CD4-positive, alpha-beta memory T cell (primary cell): ENCODE measurements at places on chromosomes 11 and 22.

DNA sequence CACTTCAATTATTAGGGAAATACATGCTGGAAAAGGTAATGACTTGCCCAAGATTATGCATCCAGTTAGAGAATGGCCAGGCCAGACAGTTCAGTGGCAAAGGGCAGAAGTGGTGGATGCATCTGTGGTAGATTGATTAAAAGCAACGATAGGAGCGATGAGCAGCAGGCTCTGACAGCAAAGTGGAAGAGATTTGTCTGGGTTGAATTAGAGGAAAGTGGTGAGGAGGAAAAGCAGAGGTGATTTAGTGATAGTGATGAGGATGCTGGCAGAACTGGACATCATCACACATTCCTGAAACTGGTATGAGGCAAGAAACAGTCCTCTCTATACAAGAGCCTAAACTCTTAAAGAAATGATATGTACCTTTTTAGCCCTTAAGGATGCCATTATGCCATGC lies 12.5 kb downstream of the HSD17B12 start:
- H3K27ac ChIP-seq, result no peak overlapping the region
- H3K36me3 ChIP-seq, result no peaks in the 10 kb centered on the region
- no peak for DNase-seq
- no peak overlapping the region for H3K4me3 ChIP-seq

DNA sequence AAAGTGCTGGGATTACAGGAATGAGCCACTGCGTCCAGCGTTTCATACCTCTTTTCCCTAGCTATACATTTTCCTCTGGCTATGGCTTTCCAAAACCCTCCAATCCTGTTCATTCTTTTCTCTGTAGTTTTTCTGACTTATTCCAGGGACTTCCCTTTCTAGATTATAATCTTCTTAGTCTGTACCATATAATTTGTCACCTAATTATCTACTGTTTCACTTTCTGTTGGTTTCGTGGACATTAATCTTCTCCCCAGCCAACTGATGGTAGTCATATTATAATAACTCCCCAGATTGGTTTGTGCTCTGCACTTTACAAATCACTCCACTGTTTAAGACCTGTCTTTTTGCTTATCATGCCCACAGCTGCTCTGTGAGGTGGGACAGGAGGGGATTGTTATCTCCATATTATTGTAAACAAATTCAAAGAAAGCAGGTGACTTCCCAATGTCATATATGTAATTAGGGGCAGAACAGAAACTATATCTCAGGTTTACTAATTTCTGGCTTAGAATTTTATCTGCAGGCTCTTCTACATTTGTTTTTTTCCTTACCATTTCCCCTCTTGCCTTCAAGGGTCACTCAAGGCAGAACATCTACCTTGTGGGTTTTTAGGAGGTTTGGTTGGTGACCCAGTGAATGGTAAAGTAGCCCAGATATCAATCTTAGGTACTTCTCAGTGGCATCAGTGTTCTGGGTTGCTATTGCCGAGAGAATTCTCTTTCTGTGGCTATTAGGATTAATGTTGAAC lies 23.9 kb downstream of the STIM1 start:
- no peaks in the 10 kb centered on the region for H3K36me3 ChIP-seq
- peak overlapping the region; percentile 5 for H3K27ac ChIP-seq
- no peaks in the 10 kb centered on the region for H3K27me3 ChIP-seq
- H3K4me1 ChIP-seq, result peaks cover 81% of the 10 kb centered on the region
- H3K4me3 ChIP-seq, result no peak overlapping the region

DNA sequence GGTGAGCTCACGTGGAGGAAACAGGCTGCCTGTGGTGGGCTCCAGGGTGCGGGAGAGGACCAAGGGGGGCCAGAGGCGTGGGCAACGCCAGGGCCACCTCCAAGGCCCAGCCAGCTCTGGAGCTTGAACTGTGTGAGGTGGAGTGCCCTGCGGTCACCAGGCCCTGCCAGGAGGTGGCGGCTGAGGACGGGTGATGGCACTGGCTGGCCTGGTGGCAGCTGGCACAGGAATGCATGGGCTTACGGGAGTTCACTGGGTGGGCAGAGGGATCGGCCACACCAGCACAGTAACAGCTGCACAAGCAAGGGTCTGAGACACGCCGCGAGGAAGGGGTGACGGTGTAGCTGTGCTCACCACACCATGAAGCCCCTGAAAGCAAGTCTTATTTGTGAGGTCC lies 15.8 kb downstream of the TOLLIP start:
- no peaks in the 10 kb centered on the region for H3K4me1 ChIP-seq
- no peak overlapping the region for H3K27ac ChIP-seq
- DNase-seq, result no peak
- peaks cover 41% of the 10 kb centered on the region for H3K36me3 ChIP-seq

GRCh38 chr11:79409330-79409729 lies 31.5 kb downstream of the TENM4 start:
- no peak overlapping the region for H3K27ac ChIP-seq
- H3K4me1 ChIP-seq, result no peaks in the 10 kb centered on the region
- no peaks in the 10 kb centered on the region for H3K36me3 ChIP-seq
- DNase-seq, result no peak

DNA sequence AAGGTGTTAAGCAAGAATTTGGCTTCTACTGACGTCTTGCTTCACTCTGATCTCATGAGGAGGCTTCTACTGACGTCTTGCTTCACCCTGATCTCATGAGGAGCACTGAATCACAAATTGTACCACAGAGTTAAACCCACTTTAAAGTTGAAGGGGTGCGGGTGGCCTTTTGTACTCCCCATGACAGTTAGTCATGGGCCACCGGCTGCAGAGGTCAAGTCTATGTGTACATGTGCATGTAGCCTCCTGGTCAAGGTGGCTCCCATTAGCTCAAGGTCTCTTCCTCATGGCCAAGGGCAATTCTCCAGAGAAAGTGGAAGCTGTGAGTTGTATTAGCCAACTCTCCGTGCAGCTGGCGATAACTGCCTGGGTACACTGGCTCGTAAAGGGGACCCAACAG lies 23.1 kb upstream of the FZD4 start:
- no peak for DNase-seq
- no peaks in the 10 kb centered on the region for H3K36me3 ChIP-seq
- H3K4me3 ChIP-seq, result no peak overlapping the region
- no peak overlapping the region for H3K27ac ChIP-seq
- no peaks in the 10 kb centered on the region for H3K4me1 ChIP-seq

GRCh38 chr11:130459521-130459920 lies 11.1 kb downstream of the ADAMTS15 start:
- H3K36me3 ChIP-seq, result no peaks in the 10 kb centered on the region
- H3K4me1 ChIP-seq, result no peaks in the 10 kb centered on the region
- H3K27me3 ChIP-seq, result no peaks in the 10 kb centered on the region
- no peak overlapping the region for H3K27ac ChIP-seq
- DNase-seq, result no peak
- H3K4me3 ChIP-seq, result no peak overlapping the region

GRCh38 chr11:32225571-32226285 lies 134.9 kb downstream of the RCN1 start:
- H3K36me3 ChIP-seq, result no peaks in the 10 kb centered on the region
- no peak overlapping the region for H3K4me3 ChIP-seq
- no peak overlapping the region for H3K27ac ChIP-seq
- H3K27me3 ChIP-seq, result no peaks in the 10 kb centered on the region
- H3K4me1 ChIP-seq, result no peaks in the 10 kb centered on the region
